ENCODE measurements at places on chromosomes 7 and 10.

- no peak for DNase-seq
Observed at GRCh38 chr10:104472957-104473745, 119.5 kb downstream of the CFAP58 start.

GRCh38 chr7:135330088-135330487 lies 96.5 kb downstream of the STRA8 start:
- no peak for DNase-seq

GRCh38 chr7:51016546-51016945 lies 233.8 kb upstream of the GRB10 start:
- no peak for DNase-seq

GRCh38 chr7:135552148-135552547 lies 5.6 kb upstream of the NUP205 start:
- DNase-seq: no peak

DNA sequence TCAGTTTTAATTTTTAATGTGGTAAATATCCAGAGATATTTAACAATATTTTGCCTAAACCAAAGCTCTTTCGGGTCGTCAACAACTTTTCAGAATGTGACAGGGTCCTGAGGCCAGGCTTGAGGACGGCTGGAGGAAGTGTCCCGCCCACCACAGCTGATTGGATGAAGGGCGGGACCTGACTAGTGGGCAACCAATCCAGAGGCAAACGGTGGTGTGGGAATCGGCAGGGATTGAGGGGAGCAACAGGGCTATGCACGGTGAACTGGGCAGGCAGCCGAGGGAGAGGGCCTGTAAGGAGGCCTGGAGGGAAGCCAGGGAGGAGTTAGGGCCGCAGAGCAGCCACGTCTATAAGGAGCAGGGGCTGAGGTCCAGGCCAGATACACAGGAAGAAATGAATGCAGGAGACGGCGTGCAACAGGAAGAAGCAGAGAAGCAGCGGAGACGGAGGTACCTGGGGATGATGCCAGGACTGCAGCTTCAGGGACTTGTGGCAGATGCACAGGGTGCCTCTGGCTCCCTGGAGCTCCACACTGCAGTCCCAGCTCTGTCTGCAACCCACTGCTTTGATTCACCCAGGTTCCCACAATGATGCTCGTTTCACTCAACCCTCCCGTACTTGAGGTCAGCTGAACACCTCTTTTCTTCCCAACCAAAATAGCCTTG lies 46.1 kb upstream of the ZMIZ1 start:
- DNase-seq: no peak

DNA sequence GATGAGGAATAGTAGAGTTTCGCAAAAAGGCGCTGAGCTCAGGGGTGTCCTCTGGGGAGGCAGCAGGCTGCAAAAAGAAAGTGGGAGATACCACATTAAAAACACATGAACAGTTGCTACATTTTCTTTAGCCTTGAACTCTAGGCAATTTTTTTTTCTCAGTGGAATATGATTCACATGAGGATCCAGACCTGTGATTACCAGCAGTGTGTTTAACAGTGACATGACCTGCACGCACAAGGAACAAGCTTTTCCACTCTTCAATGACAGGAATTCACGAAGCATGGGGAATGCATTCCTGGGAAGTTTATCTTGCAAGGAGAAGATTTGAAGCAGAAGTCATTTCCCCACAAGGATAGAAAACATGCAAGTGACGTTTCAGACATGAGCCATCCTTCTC lies 161.6 kb downstream of the ITGA8 start:
- DNase-seq: no peak

GRCh38 chr10:45592432-45592831 lies 80.1 kb downstream of the ZFAND4 start:
- no peak for DNase-seq

DNA sequence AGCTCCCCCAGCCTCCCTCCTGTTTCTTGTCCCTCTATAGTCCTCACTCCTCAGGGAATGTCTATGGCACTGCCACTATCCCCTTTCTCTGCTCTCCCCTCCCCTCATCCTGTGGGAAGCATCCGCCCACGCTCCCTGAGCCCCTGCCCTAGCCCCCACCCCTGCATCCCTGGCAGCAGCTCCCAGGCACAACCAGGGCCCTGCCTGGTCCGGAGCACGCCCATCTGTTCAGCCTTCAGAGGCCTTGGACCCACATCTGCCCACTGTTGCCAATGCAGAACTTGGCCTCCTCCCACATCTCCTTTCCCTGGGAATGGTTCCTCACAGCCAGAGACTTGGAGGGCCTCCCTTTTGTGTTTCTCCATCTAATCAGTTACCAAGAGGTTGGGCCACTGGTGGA lies 20.4 kb upstream of the TBRG4 start:
- DNase-seq: no peak

- DNase-seq: no peak
Observed at GRCh38 chr10:8061274-8062211, 7.1 kb downstream of the GATA3 start.

DNA sequence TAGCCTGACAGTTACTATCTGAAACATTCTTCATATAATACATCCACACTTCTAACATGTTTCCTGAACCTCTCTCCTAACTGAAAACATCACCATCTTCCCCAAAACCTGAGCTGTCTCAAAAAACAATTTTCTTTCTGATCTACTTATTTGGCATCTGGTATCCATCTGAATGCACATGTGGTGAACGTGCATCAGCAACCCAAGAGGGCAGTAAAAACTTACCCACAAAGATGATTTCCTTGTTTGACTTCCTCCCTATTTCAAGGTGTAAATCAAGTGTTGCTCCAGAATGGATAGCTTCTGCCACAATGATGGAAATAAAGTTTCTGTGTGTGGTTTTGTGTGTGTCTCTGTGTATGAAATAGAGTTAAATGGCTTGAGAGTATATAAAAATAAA lies 500.4 kb downstream of the MAGI2 start:
- DNase-seq: no peak

- DNase-seq: no peak
Observed at GRCh38 chr10:4766454-4766853, 59.6 kb upstream of the AKR1E2 start.

- peak; percentile 17 for DNase-seq
Observed at GRCh38 chr7:112495810-112496462, 15.1 kb downstream of the LSMEM1 start.

DNA sequence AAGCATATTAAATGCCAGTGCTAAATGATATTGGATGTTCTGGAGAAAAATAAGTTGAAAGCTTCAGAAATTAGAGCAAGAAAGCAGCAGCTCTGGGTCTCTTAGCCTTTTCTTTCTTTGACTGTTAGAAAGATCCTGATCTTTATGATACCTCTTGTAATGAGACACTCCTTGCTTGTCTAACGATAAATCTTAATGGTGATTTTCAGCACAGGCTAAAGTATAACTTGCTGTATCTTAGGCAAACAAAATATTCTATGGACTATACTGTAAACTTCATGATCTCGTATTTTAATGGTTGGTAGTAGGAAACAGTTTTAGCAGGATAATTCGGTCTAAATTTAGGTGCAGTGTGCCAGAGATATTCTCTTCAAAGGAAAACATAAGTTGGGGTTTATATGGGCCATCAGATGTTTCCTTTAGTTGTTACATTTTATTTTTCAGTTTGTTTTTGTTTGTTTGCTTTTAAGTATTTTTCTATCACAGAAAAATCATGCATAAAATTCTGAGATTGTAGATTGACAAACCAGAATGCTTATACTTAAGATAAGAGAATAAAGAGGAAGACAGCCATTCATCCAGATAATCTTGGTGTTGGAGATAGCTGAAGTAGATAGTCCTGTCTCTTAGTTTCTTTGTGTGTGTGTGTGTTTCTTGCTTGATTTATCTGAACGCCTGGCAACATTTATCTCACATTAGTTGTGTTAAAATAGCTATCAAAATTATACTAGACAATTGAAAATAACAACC lies 4.7 kb downstream of the CASD1 start:
- no peak for DNase-seq

DNA sequence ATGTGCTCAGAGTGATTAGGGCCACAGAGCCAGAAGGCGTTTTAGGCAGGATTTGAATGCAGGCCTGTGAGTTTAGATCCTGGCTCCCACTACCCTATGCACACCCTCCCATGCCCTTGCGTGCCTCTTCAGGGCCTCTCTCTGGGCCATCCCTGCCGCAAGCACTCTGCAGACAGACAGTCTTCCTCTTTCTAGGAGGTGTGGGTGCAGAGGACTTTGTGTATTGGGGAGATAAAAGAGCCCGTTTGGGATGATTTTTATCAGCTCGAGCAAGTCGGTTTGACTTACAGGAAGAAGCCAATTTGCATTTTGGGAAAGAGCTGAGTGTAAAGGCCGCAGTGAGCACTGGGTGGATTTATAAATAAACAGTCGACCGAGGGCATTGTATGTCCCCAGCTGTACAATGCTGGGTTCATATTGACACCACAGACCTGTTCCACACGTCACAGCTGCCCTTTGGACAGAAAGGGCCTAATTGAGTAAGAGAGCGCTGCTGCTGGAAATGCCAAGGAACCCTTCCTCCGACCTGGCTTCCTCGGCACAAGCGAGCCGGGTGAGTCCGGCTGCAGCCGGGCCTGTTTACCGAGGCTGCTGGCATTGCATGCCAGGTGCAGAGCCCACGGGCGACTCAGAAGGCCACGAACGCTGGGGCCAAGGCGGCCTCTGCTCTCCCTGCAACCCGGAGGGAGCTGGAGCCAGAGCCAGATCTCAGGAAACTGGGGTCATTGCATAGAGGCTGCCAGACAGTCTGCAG lies 25.1 kb downstream of the ZMIZ1 start:
- no peak for DNase-seq

GRCh38 chr10:132232023-132232951 lies 45.5 kb downstream of the DPYSL4 start:
- no peak for DNase-seq

DNA sequence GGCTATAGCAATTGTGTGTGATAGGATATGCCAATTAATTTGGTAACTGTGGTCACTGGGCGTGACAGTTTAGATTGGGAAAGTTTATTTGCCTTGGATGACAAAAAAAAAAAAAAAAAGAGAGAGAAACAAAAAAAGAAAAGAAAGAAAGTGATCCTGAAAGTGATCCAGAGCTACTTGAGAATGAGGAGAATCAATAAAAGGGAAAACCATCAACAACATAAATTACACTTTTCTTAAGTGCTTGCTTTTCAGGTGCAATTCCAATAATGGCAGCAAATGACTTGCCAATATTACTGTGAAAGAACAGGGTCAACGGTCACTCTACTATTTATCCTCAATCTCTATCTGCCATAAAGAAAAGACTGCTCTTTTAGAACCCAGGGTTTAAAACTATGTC lies 191.8 kb upstream of the SEMA3C start:
- DNase-seq: no peak

DNA sequence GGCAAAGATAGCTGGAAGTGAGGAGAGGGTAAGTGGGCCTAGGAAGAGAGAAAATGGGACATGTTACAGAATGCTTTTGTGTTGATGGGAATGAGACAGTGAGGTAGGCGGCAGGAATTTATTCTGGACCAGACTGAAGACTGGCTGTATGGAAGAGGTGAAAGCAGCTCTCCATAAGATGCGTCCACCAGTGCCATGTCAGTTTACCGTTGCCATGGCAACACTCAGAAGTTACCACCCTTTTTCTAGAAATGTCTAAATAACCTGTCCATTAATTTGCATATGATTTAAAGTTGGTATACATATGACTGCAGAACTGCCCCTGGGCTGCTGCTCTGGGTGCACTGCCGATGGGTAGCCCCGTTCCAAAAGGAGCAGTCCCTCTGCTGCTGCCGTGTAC lies 46.7 kb downstream of the RAB18 start:
- DNase-seq: no peak

GRCh38 chr7:129739427-129739826 lies 127.9 kb downstream of the NRF1 start:
- no peak for DNase-seq

- no peak for DNase-seq
Observed at GRCh38 chr10:4643471-4643870, 182.5 kb upstream of the AKR1E2 start.

- DNase-seq: no peak
Observed at GRCh38 chr10:22464966-22465629, 119.8 kb downstream of the SPAG6 start.

GRCh38 chr10:32104181-32104580 lies 48.0 kb upstream of the KIF5B start:
- no peak for DNase-seq

Measured in T-helper 1 cell (primary cell).